Esophagus squamous epithelium (tissue), 5 donors: ENCODE measurements at places on chromosomes 2 and 18. TPM values are rescaled to one million over a fixed set of nuclear protein-coding genes. Genes with fewer than 3 reads are reported as not detected.

The SH3BP4 gene
- 22.9 TPM for total RNA-seq

The SLC4A5 gene
- total RNA-seq: 0.76 TPM

The SPR gene
- total RNA-seq: 16.6 TPM

The SKOR2 gene
- not detected for total RNA-seq
